Activated CD4-positive, alpha-beta T cell treated with anti-CD3 and anti-CD28 coated beads, Interleukin-2, Interleukin-4, amounts not matched to agents 100 ng/mL and 50 ng/mL, durations not matched to agents 16 hours and 8 hours (primary cell): ENCODE measurements at places on chromosomes 16 and 17.

GRCh38 chr17:81095383-81095762, 60.4 kb downstream of the BAIAP2 start:
- peak; percentile 23 for DNase-seq

DNA sequence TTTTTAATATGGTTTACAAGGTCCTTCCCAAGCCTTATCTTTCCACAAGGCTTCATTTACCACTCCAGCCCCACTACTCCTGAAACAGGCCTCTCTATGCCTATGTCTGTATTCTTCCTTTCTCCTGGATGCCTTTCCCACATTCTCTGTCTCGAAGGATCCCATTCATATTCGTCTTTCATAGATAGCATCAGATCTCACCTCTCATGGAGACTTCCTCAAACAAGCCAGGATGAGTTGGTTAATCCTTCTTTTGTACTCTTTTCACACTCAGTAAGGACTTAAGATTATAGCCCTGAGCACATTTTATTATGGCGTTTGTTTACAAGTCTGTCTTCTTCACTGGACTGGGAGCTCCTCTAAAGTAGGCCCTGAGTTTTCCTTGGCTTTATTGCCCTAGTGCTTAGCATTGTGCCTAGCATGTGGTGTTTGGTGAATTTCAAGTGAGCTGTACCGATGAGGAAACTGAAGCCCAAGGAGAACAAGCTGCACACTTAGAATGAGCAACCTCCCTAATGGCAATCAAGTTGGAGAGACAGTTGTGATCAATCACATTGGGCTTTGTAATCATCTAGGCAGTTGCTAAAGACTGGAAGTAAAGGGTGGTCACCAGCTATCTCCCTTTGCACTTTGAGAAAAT, 10.0 kb upstream of the TBX4 start:
- no peak for DNase-seq

- DNase-seq = no peak
Measured at GRCh38 chr17:41588126-41588810, 1.6 kb upstream of the KRT14 start.

- DNase-seq = no peak
Measured at GRCh38 chr16:67661886-67662652, 1.3 kb downstream of the PARD6A start.

GRCh38 chr16:13781169-13781564, 138.8 kb upstream of the ERCC4 start:
- DNase-seq = no peak

- no peak for DNase-seq
Measured at GRCh38 chr16:70590722-70591415, 55.5 kb upstream of the IL34 start.

DNA sequence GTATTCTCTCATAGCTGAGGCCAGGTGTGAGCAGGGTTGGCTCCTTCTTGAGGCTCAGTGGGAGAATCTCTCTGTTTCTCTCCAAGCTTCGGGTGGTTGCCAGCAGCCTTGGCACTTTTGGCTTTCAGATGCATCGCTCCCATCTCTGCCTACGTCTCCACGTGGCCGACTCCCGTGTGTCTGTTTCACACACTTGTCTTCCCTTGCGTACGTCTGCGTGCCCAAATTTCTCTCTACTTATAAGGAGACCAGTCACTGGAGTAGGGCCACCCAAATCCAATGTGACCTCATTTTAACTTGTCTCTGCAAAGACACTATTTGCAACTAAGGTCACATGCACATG, 14.7 kb downstream of the OSBPL7 start:
- no peak for DNase-seq

DNA sequence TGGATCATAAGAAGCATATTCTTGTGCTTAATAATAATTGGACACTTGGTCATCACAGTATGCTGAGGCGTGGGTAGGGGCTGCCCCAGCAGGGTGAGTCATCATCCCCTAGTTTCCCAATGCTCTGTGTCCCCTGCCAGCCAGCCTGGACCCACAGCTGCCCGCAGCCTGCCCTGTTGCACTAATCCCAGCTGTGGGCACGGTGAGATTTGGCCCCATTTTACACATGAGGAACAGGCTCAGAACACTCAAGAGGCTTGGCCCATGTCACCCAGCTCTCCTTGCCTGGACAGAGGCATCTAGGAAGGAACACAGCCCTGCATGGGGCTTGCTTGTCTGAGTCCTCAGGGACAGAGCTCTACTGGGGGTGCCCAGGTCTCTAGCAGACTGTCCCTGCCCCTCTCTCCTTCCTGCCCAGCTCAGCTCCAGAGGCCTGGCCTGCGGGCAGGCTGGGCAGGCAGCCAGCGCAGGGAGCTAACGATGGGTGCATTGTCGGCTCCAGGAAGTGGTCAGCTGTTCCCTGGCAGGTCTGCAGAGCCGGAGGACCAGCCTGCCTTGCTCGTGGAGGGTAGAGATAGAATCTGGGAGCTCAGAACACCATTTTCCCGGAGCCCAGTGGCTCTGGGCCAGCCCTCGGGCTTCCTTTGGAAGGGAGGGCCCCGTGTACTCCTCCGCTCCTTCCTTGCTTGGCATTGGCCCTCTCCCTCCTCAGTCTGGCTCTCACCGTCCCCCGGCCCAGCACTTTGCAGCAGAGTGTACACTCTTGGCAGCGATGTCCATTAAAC, 189.4 kb downstream of the RAB11FIP4 start:
- no peak for DNase-seq

GRCh38 chr16:31219154-31219741, 2.3 kb upstream of the PYDC1 start:
- DNase-seq = no peak
